Activated naive CD8-positive, alpha-beta T cell treated with anti-CD3 and anti-CD28 coated beads for 36 hours (primary cell): ENCODE measurements at places on chromosomes 11 and 22. TPM values are rescaled to one million over a fixed set of nuclear protein-coding genes. Genes with fewer than 3 reads are reported as not detected.

Gene BIRC3
- total RNA-seq: 76.6 TPM

- H3K27me3 ChIP-seq: peaks cover 28% of the 10 kb centered on the region
- peaks cover 21% of the 10 kb centered on the region for H3K4me1 ChIP-seq
- peak overlapping the region; percentile 9 for H3K4me3 ChIP-seq
- H3K36me3 ChIP-seq: no peaks in the 10 kb centered on the region
- no peak for DNase-seq
- H3K27ac ChIP-seq: peak overlapping the region; percentile 73
Observed at GRCh38 chr11:109971184-109971523, 122.0 kb upstream of the ZC3H12C start.

DNA sequence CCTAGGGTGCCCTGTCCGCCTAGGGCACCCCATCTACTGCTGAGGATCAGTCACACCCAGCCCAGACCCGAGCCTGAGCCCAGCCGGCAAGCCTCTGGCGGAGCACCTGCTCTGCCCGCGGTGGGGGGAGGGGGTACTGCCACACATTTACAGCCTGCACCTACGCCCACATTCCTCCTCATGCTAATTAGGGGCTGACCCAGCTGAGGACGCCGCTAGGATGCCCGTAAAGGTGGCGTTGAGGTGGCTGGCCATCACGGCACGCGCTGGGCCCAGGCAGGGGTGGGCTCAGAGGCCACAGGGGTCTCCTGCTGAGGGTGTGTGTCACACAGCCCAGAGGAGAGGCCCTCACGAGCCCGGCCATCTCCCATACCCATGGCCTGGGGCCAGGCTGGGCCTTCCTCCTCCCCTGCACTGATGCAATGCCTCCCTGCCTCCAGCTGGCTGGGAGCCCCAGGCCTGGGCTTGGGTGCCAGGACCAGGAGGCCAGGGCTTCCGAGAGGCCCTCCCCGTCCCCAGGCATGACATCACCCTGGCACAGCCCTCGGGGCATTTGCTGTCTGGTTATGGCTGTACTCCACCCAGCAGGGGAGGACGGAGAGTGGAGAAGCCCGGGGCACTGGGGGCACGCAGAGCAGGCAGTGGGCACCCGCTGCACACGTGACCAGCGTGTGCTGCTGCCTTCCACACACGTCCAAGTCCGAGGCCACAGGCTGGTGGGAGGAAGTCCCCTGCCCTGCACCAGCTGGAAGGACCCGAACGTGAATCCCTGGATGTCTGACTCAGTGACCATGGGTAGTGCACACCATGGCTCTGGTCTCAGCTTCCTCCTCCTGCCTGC is 12.7 kb downstream of the DUSP8 start:
- no peaks in the 10 kb centered on the region for H3K27me3 ChIP-seq
- no peaks in the 10 kb centered on the region for H3K36me3 ChIP-seq
- H3K4me3 ChIP-seq: no peak overlapping the region
- no peak overlapping the region for H3K27ac ChIP-seq

Gene KCTD14
- 0.12 TPM for total RNA-seq

Gene SLC22A9
- total RNA-seq: not detected

Gene ANGPTL5
- total RNA-seq: not detected

DNA sequence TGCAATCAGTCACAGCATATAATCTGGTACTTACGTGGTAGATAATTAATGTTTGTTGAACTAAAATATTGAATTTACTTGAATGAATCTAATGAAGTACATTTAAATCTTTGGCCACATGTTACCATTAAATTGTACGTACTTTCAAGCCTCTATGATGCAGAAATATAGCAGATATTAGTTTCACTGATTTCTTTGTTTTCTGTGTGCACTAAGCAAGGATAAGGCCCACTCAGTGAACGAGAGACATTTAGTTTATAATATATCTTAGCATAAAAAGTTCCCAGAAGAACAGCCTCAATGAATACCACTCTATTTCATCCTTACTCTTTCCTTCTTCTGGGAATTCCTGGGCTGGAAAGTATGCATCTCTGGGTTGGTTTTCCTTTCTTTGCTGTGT is at the start of gene OR52E1:
Gene OR52E1 (plus strand): TSS at position 301 of the 400 bp plus-strand sequence.
- H3K27ac ChIP-seq: no peak within 1 kb of the TSS
- no peak for DNase-seq
- H3K36me3 ChIP-seq: no peaks in the 10 kb centered on the region
- no peaks in the 10 kb centered on the region for H3K4me1 ChIP-seq
- H3K4me3 ChIP-seq: no peak within 1 kb of the TSS

GRCh38 chr11:103591554-103591953 is 444.9 kb upstream of the DDI1 start:
- DNase-seq: no peak
- no peaks in the 10 kb centered on the region for H3K4me1 ChIP-seq
- peaks cover 4% of the 10 kb centered on the region for H3K27me3 ChIP-seq
- no peaks in the 10 kb centered on the region for H3K36me3 ChIP-seq
- H3K4me3 ChIP-seq: no peak overlapping the region

Gene HSPB2
- not detected for total RNA-seq

Gene OR5A2
- total RNA-seq: not detected

DNA sequence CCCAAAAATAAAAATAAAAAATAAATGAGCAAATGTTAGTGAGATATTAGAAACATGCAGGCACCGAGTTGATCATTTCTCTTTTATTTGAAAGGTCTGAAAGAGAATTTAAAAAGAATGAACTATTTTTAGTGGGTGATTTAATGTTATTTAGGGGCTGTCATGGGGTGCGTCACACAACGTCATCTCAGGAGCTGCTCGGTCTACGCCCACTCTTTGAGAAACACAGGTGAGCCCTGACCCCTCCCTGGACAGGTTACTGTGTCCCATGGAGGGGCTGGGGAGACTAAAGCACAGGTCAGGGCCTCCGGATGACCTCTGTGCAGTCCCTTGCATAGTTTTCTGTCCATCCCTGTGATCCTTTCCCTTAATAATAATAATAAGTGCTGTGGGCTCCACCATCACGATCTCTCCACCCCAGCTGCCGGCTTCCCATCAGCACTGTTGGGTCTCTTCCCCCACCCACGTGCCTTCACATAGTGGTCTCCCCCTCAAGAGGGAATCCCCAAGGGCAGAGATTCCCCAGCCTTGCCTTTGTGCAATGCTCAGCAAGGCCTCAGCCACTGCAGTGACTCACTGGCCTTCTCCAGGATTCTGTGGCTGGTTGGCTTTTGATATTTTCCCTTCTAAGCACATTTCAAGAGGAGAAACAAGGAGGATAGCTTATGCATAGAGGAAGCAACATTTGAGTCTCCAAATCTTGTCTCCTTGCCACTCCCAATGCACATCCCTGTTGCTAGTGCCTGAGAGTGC is 159.9 kb downstream of the TTC17 start:
- peaks cover 31% of the 10 kb centered on the region for H3K27me3 ChIP-seq
- H3K4me1 ChIP-seq: peaks cover 13% of the 10 kb centered on the region
- no peak overlapping the region for H3K27ac ChIP-seq
- H3K4me3 ChIP-seq: no peak overlapping the region
- peak; percentile 11 for DNase-seq

Gene SIK2
- total RNA-seq: 5.2 TPM

DNA sequence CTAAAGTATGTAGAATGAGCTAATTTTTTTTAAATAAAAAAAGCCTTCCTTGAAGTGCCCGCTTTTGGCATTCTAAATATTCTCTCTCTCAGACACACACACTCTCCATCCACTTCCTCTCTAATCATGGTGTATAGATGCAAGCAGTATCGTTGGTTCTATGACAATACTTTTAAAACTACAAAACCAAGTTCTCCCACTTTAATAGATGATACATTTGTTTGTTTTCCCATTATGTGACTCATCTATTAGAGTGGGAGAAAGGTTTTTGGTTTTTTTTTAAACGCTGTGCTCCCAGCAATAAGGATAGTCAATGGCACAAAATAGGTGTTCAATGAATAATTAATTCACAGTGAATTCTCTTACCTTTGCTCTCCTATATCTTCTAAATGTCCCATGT is 44.6 kb downstream of the FZD4 start:
- H3K4me3 ChIP-seq: no peak overlapping the region
- no peaks in the 10 kb centered on the region for H3K36me3 ChIP-seq
- no peak overlapping the region for H3K27ac ChIP-seq
- H3K27me3 ChIP-seq: peaks cover 9% of the 10 kb centered on the region
- H3K4me1 ChIP-seq: no peaks in the 10 kb centered on the region
